EH (cell line): ENCODE measurements at places on chromosomes 13 and 19.

- DNase-seq = no peak
Measured at GRCh38 chr19:16233836-16234551, 36.3 kb downstream of the AP1M1 start.

GRCh38 chr13:46173656-46174055, 8.3 kb downstream of the LCP1 start:
- DNase-seq = no peak

GRCh38 chr13:44899967-44900366, 89.3 kb downstream of the NUFIP1 start:
- peak; percentile 39 for DNase-seq

GRCh38 chr13:19561585-19561984, 253 bp upstream of the TPTE2 start:
- no peak for DNase-seq

DNA sequence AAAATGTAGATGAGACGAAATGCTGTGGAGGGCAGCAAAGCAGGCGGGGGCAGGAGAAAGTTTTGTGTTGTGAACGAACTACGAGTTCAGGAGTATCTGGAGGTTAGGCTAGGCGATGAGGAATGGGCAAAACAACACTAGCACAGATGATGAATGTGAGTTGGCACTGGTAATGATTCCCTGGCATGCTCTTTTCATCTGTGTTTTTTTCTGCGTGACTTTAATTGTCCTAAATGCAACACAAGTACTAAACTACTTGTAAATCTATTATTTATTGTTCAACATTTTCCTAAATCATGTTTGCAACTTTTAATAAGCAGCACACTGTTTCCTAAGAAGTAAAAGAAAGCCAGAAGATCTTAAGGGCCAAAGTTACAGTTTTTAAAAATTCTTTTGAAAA, 19.2 kb downstream of the TNFSF13B start:
- DNase-seq = no peak

DNA sequence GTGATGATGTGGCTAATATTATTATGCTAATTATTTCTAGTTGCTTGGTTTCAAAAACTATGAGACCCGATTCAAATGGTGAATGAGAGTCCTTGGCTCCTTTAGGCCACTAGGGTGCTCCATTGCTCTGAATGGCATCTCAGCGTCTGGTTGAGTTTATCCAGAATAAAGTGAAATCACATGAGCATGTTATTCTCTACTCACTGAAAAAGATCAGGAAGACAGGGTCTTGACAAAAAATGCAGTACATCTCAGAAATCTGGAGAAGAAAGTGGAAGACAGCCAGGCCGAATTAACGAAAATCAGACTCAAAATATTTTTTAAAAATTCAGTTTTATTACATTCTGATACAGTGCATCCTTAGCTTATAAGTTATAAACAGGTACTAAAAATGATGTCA, 516.2 kb downstream of the MYO16 start:
- peak; percentile 74 for DNase-seq

DNA sequence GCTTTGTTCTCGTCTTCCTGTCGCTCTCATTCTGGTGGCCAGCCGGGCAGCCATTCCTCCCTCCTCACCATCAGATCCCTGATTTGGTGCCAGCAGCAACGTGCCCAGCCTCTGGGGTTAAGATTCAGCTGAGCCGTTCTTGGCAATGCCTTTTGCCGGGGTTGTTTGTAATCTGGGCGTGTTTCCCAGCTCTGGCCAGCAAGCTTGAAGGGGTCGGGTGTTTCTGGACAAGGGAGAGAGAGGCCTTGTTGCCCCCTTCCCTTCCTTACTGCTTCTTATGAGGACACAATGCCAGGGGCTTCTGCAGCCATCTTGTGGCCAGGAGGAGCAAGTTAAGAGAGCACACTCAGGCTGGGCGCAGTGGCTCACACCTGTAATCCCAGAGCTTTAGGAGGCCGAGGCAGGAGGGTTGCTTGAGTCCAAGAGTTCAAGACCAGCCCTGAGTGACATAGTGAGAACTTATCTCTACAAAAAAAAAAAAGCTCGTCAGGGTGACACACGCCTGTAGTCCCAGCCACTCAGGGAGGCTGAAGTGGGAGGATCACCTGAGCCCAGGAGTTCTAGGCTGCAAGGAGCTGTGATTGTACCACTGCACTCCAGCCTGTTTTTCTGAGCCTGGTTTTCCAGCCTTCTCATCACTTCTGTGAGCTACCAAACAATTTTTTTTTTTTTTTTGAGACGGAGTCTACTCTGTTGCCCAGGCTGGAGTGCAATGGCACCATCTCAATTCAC, 10.7 kb upstream of the CRTC1 start:
- peak; percentile 38 for DNase-seq

DNA sequence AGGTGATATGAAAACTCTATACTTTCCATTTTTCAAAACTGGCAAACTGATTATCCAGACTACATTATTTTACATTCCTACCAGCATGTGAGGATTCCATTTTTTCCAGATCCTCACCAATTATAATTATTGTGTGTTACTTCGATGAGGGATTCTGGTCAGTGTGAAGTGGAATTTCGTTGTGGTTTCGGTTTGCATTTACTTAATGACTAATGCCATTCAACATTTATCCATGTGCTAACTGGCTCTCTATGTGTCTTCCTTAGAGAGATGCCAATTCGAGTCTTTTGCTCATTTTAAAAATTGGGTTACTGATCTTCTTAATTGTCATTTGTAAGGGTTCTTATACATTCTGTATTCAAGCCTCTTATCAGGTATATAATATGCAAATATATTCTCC, 1551.3 kb upstream of the MIR17HG start:
- DNase-seq = no peak

GRCh38 chr19:4914736-4915501, 5.6 kb downstream of the UHRF1 start:
- DNase-seq = peak; percentile 89

DNA sequence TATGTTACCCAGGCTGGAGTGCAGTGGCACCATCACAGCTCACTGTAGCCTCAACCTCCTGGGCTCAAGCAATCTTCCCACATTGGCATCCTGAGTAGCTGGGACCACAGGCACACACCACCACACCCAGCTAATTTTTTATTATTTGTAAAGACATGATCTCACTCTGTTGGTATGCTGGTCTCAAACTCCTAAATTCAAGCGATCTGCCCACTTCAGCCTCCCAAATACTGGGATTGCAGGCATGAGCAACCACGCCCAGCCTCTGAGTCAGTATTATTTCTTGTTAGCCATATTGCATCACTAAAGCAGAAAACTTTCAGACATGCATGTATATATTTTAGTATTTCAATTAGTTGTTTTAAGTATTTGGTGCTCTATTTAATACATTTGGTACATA, 376.4 kb downstream of the GPC6 start:
- peak; percentile 81 for DNase-seq
